ENCODE measurements at places on chromosomes 2 and 18.
A peak's percentile ranks its signal among the peaks of the same experiment; 100 is the strongest.

GRCh38 chr2:241532733-241533601 is 24.6 kb upstream of the STK25 start:
- no peak for DNase-seq

- no peak for DNase-seq
These were observed 20.5 kb downstream of the PCARE start for GRCh38 chr2:29053670-29054400.

- no peak for DNase-seq
These were observed 49.5 kb downstream of the CYP27C1 start for GRCh38 chr2:127170452-127171197.

GRCh38 chr2:2775018-2775417 is 443.9 kb upstream of the MYT1L start:
- no peak for DNase-seq

DNA sequence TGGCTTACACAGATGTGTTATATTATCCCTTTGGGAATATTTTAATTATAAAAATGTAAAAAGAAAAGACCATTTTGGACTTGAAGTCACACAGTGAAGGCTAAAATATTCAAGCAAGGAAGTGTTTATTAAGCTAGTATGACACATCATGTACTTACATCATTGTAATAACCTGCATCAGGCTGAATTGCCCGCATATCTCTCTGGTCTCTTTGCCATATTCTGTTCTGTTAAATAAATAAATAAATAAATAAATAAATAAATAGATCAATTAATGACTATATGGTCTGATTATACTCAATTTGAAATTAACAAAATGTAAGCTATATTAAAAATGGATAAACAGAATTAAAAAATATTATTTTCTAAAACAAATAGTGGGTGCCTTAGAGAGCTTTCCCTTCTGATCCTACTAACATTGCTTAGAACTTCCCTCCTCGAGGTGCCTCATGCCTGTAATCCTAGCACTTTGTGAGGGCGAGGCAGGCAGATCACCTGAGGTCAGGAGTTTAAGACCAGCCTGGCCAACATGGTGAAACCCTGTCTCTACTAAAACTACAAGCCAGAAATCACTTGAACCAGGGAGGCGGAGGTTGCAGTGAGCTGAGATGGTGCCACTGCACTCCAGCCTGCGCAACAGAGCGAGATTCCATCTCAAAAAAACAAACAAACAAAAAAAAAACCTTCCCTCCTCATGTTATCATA is 42.0 kb downstream of the WDR33 start:
- no peak for DNase-seq

GRCh38 chr18:13452871-13453680 is 234.5 kb downstream of the LDLRAD4 start:
- DNase-seq: no peak

DNA sequence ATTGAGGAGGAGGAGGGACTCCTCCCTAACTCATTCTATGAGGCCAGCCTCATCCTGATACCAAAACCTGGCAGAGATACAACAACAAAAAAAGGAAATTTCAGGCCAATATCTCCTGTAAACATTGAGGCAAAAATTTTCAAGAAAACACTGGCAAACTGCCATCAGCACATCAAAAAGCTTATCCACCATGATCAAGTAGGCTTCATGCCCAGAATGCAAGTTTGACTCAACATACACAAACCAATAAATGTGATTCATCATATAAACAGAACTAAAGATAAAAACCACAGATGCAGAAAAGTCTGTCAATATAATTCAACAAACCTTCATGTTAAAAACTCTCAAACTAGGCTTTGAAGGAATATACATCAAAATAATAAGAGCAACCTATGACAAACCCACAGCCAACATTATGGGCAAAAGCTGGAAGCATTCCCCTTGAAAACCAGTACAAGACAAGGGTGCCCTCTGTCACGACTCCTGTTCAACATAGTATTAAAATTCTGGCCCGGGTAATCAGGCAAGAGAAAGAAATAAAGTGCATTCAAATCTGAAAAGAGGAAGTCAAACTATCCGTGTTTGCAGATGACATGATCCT is 1014.3 kb downstream of the CBLN2 start:
- DNase-seq: no peak

GRCh38 chr18:24631243-24632025 is 171.0 kb downstream of the HRH4 start:
- no peak for DNase-seq

- no peak for DNase-seq
These were observed 637.6 kb downstream of the ADCYAP1 start for GRCh38 chr18:1542230-1542774.

GRCh38 chr2:158478816-158479215 is 22.1 kb downstream of the PKP4 start:
- DNase-seq: no peak

DNA sequence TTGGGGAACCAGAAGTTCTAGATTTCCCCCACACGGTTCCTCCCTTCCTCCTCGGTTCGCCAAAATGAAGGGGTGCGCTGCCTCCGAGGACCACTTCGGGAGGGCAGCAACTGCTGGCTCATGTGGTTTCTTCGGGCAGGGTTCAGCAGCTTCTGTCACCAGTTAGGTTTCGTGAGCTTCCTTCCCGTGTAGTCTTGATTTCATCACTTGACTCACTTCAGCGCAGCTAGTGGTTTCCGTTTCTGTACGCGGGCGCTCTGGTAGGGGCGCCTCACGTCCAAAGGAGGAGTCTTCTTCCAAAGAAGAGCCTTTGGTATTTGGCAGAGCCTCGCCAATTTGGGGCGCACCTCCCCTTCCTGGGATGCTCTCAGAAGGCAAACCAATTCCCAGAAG is 485 bp upstream of the GALNT3 start:
- peak; percentile 81 for DNase-seq

GRCh38 chr2:142974288-142975024 is 97.0 kb downstream of the KYNU start:
- DNase-seq: no peak

Measured in KG1 (cell line).